Suprapubic skin (tissue), 4 donors: ENCODE measurements at places on chromosomes 7 and 10. TPM values are rescaled to one million over a fixed set of nuclear protein-coding genes. Genes with fewer than 3 reads are reported as not detected.

LYZL1 gene
- not detected for total RNA-seq

TPST1 gene
- total RNA-seq, result 10.4 TPM

STEAP1B gene
- total RNA-seq, result not detected

CRHR2 gene
- total RNA-seq, result not detected

AKR1C4 gene
- total RNA-seq, result not detected

ELAPOR2 gene
- 2.9 TPM for total RNA-seq

MKI67 gene
- total RNA-seq, result 13.0 TPM
